ENCODE measurements at places on chromosomes 13 and 19.
A peak's percentile ranks its signal among the peaks of the same experiment; 100 is the strongest.

GRCh38 chr13:99862244-99862643 lies 109.3 kb downstream of the ZIC5 start:
- DNase-seq, result no peak

DNA sequence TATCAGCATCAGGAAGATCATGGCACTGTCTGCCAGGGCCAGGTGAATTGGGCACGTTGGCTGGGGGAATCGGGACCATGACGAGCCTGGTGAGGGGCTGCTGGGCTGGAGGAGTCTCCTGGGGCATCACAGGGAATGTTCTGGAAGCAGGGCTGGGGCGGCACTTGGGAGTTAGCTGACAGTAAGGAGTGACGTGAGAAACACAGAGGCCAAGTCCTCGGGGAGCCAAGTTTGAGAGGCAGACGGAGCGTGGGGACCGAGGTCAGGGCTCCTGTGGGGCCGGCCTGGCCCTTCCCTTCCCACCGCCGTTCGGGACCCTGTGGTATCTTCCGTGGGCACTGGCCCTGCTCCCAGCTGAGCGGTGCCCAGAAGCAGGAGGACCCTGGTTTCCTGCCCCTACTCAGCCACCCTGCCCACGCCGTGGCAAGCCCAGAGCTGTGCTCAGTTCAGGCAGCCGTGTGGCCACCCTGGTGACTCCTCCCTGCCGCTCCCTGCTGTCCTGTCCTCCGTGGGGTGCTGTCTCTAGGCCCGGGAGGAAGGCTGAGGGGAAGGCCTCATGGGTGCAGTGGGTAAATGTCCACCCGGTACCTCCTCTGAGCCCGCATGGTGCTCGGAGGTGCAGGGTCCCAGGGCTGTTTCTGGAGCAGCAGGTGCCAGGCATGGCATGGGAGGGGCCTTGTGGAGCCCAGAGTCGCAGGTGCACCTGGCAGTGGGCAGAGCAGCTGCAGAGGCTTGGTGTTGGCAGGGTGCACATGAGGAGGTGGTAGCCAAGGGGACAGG lies 25.2 kb downstream of the CRTC1 start:
- DNase-seq, result no peak

DNA sequence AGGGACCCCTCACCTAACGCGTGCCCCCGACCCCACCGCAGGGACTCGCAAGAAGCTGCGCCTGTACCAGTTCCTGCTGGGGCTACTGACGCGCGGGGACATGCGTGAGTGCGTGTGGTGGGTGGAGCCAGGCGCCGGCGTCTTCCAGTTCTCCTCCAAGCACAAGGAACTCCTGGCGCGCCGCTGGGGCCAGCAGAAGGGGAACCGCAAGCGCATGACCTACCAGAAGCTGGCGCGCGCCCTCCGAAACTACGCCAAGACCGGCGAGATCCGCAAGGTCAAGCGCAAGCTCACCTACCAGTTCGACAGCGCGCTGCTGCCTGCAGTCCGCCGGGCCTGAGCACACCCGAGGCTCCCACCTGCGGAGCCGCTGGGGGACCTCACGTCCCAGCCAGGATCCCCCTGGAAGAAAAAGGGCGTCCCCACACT lies 4.7 kb upstream of the MYBPC2 start:
- DNase-seq, result no peak

GRCh38 chr19:11247391-11247790 lies 8.0 kb downstream of the ANGPTL8 start:
- DNase-seq, result no peak

- DNase-seq, result no peak
These were observed 48.3 kb upstream of the USP29 start for GRCh38 chr19:57071444-57071843.

DNA sequence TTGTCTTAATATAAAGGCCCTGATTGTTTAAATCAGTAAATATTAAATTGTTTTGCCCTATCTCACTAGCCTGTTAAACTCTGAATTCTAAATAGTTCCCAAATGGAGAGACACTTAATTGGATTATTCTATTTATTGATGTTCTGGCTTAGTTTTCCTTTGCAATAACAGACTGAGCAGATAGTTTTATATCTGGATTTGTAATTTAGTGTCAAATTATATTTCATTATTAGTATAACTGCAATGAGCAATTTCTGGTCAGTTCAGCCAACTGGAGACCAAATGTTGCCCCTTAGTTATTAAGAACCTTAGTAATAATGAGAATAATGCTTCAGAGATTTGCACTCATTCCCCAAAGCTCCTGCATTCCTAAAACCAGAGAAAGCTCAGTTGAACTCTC lies 10.1 kb downstream of the FAM124A start:
- DNase-seq, result no peak

DNA sequence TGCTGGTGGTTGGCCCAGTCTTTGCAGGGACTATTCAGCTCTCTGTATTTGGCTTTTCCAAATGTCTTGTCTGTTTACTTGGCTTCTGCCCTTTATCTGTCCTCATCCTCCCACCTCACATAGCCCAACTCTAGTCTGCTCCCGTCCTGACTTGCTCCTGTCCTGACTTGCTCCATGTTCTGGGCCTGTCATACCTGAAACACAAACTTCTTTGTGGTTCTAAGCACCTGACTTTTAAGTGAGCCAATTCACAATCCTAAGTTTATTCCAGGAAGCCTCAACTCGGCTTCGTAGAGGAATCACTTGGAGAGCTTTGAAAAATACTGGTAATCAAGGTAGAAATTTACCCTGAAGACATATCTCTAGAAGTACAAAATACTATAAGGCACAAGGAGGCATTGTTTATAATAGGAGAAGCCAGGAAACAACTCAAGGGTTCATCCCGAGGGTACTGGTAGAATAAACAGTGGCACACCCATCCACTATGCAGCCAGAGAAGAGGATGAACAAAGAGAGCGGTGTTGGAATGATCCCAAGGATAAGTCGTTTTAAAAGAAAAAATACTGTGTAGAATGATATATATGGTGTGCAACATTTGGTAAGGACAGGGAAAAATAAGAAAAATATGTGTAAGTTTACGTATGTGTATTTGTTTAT lies 284.5 kb downstream of the FGF14 start:
- DNase-seq, result no peak

DNA sequence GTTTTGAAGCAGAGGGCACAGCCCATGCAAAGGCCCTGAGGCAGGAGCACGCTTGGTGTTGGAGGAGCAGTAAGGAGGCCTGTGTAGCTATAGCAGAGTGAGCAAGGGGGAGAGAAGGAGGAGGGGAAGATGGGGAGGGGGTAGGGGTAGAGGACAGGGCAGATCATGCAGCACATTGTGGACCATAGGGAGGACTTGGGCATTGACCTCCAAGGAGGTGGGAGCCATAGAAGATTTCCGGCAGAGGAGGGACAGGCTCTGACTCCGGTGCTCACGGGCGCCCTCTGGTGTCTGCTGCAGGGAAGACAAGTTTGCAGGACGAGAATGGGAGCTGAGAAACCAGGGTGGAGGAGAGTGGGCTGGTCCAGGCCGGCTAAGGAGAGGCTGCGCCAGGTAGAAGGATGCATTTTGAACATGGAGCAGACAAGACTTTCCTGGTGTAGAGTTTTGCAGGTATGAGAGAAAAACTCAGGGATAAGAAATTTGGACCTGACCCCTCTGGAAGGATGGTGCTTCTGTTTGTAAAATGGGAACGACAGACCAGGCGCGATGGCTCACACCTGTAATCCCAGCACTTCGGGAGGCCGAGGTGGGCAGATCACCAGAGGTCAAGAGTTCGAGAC lies 13.7 kb upstream of the CREB3L3 start:
- DNase-seq, result peak; percentile 75

DNA sequence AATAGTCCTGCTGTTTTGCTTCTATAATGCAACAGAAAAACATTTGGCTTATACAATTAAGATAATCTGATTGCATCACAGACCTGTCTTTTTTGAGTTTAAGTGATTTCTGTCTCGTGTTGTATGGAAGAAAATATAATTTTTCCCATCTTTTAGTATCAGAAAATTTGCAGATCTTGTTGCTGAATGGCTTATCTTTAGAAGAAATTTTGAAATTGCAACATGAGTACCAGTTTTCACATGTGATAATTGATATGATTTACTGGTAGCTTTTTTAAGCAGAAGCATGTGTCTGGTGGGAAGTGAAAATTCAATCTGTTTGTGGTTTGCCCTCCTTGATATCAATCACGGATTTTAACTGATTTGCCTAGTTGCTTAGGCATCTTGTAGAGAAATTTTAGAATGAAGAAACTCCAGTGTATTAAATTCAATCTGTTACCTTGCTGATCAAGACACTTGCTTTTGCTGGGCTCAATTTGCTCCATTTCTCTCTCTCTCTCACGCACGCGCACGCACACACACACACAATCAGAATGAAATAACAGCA lies 89.8 kb upstream of the MYCBP2 start:
- DNase-seq, result no peak

DNA sequence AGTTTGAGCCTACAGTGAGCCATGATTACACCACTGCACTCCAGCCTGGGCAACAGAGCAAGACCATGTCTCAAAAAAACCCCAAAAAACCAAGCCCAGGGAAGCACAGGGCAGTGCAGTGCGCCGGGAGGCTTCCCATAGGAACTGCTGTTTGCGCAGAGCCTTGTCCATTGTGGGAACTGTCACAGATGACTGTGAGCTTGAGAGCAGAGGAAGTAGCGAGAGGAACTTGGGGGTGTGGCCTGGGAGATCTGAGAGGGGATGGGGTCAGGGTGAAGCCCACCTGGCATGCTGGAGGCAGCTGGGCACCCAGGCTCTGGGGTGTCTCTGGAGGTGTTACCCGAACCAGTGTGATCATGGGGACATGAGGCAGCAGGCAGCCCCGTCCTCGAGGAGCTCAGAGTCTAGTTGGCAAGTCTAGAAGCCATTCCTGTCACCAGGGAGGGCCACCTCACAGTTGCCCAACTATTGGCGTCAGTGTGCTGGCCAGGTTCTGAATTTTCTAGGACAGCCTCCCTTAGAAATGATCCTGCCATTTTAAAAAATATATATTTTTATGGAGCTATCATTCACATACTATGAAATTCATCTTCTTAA lies 10.4 kb downstream of the KDM4B start:
- DNase-seq, result no peak

GRCh38 chr13:19586904-19587634 lies 25.7 kb upstream of the TPTE2 start:
- peak; percentile 41 for DNase-seq

- no peak for DNase-seq
These were observed 2.8 kb upstream of the ZNF181 start for GRCh38 chr19:34731019-34731829.

DNA sequence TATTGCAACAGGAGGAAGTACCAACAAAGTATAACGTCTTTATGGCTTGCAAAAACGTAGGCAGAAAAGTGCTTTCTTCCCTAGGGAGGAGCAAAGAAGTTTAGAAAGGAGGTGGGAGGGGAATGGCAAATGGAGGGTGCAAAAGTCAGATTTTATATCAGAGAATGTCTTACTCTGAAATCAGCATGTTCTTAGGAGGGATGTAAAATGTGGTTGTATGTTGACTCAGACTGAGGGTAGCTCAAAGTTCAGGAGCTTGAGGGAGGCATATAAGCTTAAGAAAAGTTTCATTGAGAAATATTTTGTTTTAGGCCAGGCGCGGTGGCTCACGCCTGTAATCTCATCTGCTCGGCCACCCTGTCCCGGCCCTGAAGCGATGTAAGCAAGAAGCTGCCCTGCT lies 1.7 kb downstream of the ZNF90 start:
- no peak for DNase-seq

DNA sequence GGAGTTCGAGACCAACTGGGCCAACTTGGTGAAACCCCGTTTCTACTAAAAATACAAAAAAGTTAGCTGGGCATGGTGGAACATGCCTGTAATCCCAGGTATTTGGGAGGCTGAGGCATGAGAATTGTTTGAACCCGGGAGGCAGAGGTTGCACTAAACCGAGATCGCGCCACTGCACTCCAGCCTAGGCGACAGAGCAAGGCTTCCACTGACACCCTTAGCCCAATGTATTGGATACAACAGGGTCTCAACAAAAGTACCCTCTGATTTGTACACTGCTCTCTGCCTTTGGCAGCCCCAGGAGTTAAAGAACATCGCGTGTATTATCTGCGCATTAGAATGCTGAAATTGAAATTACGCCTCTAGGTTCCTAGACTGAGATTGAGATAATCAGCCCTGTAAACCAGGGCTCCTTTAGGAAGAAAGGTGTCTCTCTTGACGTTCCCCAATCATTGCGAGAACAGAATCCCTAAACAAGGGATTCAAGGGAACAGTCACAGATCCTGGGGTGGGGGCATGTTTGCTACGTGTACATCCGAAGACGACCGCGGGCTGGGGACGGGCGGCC lies 21.9 kb downstream of the IPO5 start:
- no peak for DNase-seq

GRCh38 chr13:47215736-47216135 lies 318.9 kb upstream of the HTR2A start:
- no peak for DNase-seq

GRCh38 chr13:44917589-44918325 lies 71.5 kb downstream of the NUFIP1 start:
- DNase-seq, result peak; percentile 92

DNA sequence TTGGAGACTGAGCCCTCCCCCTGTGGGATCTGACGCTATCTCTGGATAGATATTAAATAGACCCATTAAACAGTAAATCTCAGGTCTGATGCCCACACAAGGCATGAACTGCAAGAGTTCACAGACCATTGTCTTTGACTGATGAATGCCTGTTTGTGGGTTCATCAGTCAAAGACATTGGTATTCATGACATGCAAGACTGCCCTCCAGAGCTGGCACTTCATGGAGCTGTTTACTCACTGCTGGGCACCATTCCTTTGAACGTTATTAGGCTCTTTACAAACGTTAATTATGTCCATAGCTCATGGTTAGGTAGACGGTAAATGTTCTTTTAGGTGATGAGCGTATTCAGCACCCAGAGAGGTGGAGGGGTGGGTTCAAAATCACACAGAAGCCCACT lies 111.8 kb upstream of the PABPC3 start:
- DNase-seq, result no peak

DNA sequence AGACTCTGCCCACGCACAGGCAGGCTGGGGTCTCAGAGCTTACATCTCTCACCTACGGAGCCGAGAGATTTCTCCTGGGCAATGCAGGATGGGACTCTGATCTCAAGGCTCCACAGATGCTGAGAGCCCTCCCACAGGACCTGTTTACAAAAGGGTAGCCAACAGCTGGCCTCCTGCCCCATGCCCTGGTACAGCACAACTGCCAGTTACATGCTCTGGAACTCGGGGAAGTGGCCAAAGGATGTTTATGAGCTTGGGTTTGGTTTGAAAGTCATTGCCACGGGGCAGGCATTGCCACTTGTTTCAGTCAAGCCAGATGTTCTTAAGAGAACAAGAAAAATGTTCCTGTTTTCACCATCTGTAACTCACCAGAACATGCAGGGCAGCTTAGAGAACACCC lies 3.5 kb downstream of the DHRS12 start:
- DNase-seq, result no peak

DNA sequence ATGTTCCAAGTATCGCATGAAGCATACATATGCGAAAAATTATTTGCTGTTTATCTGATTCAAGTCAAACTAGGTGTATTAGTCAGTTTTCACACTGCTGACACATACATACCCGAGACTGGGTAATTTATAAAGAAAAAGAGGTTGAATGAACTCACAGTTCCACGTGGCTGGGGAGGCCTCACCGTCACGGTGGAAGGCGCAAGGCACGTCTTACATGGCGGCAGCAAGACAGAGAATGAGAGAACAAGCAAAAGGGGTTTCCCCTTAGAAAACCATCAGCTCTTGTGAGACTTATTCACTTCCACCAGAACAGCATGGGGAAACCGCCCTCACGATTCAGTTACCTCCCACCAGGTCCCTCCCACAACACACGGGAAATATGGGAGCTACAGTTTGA lies 13.0 kb upstream of the PROZ start:
- DNase-seq, result peak; percentile 8

- DNase-seq, result no peak
These were observed 12.2 kb downstream of the PRKCSH start for GRCh38 chr19:11447347-11448262.

- no peak for DNase-seq
These were observed 302.1 kb downstream of the DIAPH3 start for GRCh38 chr13:59861676-59862075.

- no peak for DNase-seq
These were observed 68.2 kb downstream of the CDADC1 start for GRCh38 chr13:49315756-49316482.
